Right forelimb (tissue), 1 donor: ENCODE measurements at places on chromosomes 11 and 22.

- DNase-seq: no peak
Measured at GRCh38 chr11:375065-376025, 6.0 kb downstream of the B4GALNT4 start.

- peak; percentile 79 for DNase-seq
Measured at GRCh38 chr11:128424271-128424711, 163.1 kb downstream of the ETS1 start.

DNA sequence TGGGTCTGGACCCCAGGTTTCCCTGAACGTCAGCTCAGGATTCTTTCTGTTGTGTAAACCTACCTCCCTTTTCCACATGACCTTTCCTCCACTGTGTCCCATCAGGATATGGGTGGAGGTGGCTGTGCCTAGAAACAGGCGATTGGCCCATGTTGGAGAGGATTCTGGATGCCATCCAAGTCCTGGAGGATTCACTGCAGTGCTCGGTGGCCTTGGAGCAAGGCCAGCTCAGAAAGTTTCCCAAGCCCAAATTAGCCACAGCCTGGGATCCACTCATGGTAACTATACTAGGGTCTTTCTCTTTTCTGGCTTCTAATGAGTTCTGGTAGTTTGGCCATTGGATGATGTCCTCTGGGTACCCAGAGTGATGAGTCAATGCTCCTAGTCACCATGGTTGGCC is 141.6 kb downstream of the SNX19 start:
- no peak for DNase-seq

DNA sequence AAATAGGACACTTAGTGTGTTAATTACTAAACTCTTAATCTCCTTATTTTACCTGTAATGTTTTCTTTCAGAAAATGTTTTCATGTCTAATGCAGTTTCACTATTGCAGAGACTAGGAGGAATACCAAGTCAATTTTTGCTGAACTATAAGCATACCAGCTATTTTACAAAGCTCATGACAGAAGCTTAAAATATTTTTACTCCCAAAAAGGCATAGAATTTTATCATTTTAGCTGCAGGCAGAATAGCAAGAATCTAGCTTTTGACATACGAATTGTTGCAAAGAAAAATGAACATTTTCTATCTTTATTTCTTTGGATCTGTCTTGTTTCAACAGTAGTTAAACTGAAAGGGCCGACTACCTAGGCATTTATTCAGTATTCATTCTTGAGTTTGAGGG is 366.9 kb downstream of the FAT3 start:
- DNase-seq: no peak

- no peak for DNase-seq
Measured at GRCh38 chr22:37816543-37817180, 6.5 kb upstream of the GALR3 start.

- no peak for DNase-seq
Measured at GRCh38 chr22:36445158-36445668, 36.2 kb downstream of the TXN2 start.

DNA sequence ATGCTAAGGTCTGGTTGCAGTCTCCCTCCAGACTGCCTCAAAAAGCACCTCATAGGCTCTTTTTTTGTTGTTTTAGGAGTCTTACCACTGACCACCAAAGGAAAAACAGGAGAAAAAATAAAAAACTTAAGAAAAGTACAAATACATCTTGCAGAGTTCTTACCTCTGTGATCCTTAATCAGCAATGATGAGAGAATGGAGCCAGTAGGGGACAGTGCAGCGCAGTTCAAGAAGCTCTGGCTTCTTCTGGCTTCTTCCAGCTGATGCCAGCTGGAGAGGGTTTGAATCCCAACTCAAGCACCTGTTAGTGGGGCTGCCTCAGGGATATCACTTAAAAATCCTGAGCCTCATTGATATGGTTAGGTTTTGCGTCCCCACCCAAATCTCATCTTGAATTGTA is 223.3 kb upstream of the ISX start:
- DNase-seq: no peak

DNA sequence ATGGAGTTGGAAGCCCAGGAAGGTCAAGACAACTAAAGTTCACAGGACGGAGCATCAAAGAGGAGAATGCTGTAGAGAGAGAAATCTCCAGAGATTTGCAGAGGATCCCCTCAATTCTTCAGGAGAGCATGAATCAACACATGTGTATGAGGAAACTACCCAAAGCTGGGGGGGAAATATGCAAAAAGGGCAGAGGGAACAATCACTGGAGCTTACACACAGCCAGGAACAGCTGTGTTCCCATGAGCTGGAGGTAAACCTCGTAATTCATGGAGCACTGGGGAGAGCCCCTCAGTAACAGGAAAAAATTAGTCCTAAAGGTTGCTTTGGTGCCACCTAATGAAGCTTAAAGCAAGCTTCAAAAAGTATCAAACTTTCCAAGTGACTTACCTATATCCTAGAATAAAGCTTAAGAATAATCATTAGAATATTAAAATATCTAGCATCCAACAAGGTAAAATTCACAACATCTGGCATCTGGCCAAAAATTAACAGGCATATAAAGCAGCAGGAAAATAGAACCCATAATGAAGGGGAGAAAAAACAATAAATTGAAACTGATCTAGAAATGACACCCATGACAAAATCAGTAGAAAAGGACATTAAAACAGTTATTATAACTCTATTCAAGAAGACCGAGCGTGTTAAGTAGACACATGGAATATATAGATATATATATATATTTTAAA is 134.2 kb downstream of the STK33 start:
- no peak for DNase-seq

DNA sequence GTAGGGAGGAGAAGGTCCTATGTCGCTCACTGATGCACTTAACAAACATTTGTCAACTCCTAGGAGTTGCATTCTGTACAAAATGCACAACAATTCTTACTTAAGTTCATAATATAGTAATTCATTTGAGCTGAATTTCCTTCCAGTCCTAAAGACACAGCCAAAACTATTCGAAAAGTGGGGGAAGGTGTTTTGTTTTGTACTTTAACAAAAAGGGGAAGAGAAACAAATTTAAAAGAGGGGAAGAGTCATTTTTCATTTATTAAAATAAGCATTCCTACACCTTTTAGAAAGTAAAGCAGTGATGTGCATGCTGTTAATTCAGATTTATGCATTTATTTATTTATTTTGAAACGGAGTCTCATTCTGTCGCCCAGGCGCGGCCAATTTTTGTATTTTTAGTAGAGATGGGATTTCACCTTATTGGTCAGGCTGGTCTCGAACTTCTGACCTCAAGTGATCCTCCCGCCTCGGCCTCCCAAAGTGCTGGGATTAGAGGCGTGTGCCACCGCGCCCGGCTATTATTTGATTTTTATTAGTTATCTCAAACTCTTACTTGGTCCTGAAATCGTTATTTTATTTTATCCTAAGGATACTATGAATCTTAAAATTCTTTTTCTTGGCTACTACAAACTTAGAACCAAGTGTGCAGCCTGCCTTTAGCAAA is 1.1 kb upstream of the FANCF start:
- no peak for DNase-seq

GRCh38 chr22:25833676-25834075 is 91.7 kb downstream of the MYO18B start:
- DNase-seq: no peak

DNA sequence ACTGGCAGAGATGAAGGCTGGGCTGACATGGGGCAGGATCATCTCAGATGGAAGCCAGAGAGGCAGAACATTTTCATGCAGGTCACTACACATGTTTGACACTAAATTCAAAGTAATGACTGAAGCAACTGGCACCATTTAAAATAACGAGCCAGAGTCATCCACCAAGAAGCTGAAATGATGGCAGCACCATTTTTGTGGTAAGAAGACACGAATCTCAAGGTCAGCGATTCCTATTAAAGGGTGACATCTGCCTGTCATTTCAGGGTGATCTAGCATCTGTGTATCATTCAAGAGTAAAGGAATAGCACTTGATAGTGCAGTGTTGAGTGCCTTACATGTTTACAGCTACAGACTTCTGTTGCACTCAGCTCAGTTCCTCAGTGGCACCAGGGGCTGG is 113.4 kb upstream of the C11orf87 start:
- DNase-seq: no peak

- DNase-seq: no peak
Measured at GRCh38 chr11:101741061-101741460, 157.3 kb upstream of the TRPC6 start.

GRCh38 chr22:48748113-48748859 is 1079.4 kb downstream of the BRD1 start:
- no peak for DNase-seq

- DNase-seq: no peak
Measured at GRCh38 chr11:77269484-77270123, 31.9 kb downstream of the GDPD4 start.

DNA sequence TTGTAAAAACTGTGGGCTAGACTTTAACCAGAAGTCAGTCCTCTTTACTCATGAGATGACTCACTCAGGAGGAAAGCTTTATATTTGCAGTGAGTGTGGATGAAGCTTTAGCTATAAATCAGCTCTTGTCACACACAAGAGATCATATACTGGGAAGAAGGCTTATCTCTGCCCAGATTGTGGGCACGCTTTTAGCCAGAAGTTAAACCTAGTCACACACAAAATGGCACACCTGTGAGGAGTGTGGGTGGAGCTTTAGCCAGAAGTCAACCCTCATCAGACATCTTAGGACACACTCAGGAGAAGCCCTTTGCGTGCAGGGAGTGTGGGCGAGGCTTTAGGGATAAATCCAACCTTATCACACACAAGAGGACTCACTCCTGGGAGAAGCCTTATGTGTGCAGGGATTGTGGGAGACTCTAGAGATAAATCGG is 706.9 kb upstream of the LUZP2 start:
- no peak for DNase-seq

- no peak for DNase-seq
Measured at GRCh38 chr11:5289696-5290095, 12.1 kb downstream of the OR51B4 start.

DNA sequence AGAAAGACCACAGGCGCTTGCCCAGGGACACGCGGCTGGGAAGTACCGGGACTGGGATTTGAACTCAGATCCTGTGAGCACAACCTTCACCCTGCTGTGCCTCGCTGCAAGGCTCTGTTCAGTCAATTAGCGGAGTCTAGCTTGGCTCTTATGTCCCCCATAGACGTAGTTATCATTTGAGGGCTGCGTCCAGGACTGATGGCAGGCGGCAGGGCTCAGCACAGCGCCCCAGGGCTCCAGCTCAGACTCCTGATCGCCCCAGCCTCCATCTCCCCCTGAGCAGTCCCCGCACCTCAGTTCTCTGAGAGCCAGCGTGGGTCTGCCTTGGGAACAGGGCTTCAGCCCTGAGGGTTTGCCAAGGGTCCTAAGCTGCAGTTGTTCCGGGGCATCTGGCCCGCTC is 19.8 kb downstream of the MRGPRG start:
- peak; percentile 30 for DNase-seq

- no peak for DNase-seq
Measured at GRCh38 chr11:128848815-128849455, 18.2 kb downstream of the KCNJ1 start.

GRCh38 chr11:82043316-82043715 is 690.3 kb downstream of the FAM181B start:
- DNase-seq: no peak

- DNase-seq: no peak
Measured at GRCh38 chr11:1071571-1072115, 3.0 kb upstream of the MUC2 start.

GRCh38 chr11:60899046-60899936 is 7.1 kb downstream of the PRPF19 start:
- peak; percentile 62 for DNase-seq

- no peak for DNase-seq
Measured at GRCh38 chr11:86781546-86781945, 18.8 kb upstream of the PRSS23 start.

DNA sequence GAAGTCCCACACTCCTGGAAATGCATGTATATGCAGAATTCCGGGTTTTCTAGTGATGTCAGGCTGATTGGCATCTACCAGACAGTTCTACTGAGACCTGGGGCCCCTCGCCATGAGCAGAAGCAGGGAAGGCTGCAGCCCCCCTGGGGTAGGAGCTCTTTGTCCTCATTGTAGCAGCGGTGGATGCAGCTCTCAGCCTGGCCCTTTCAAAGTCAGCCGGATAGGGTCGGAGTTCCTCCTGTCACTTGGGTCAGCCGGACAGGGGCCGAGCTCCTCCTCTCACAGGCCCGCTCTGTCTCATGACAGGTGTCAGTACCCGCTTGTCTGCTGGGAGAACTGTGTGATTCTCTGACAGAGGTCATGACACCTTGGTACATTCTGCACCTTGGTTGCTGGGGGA is 30.0 kb downstream of the MRGPRD start:
- no peak for DNase-seq

DNA sequence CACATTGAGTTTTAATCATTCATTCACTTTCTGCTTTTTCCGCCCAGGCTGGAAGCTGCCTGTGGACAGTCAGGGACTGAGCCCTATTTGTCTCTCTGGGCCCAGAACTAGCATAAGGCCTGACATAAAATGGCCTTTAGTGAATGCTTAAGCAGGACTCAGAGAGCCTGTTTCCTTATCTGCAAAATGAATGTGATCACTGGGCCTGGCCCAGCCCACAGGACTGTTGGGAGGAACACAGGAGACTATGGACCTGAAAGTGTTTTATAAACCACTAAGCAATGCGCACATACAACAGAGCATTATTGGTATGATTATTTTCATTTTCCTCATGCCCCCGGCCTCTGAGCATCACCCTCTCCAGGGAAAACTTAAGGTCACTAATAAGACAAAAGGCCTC is 3.9 kb upstream of the MYH9 start:
- no peak for DNase-seq

- DNase-seq: peak; percentile 70
Measured at GRCh38 chr22:38706101-38706900, 557 bp downstream of the GTPBP1 start.

- no peak for DNase-seq
Measured at GRCh38 chr22:41917903-41918791, 3.3 kb upstream of the SHISA8 start.

- DNase-seq: no peak
Measured at GRCh38 chr11:115217726-115218311, 286.4 kb downstream of the CADM1 start.

GRCh38 chr22:30640361-30640760 is 4.8 kb downstream of the SLC35E4 start:
- DNase-seq: no peak

DNA sequence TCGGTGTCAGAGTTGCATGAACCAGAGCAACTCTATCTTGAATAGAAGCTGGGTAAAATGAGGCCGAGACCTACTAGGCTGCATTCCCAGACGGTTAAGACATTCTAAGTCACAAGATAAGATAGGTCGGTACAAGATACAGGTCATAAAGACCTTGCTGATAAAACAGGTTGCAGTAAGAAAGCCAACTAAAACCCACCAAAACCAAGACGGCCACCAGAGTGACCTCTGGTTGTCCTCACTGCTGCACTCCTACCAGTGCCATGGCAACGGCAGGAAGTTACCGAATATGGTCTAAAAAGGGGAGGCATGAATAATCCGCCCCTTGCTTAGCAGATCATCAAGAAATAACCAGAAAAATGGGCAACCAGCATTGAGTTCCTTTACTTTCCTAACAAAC is 2.4 kb upstream of the KAT5 start:
- DNase-seq: no peak

DNA sequence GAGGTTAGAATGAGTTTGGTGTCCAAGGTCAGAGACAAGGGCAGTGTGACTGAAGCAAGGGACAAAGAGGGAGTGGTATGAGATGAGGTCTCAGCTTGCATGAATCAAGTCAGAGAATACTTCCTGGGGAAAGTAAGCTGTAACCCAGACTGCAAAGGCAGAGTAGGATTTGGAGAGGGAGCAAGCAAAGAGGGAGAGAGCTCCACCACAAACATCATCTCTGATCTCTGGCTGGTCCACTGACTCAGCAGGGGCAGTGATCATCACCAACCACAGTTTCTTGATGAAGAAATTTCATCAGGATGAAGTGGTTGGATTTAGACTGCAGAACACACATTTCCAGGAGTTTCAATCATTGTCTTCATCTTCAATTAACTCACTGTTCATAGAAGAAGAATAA is 54.9 kb upstream of the HMGXB4 start:
- DNase-seq: no peak
